Activated naive CD4-positive, alpha-beta T cell (primary cell): ENCODE measurements at places on chromosomes 3 and 15.

GRCh38 chr3:30162579-30162978 is 443.8 kb upstream of the TGFBR2 start:
- DNase-seq, result no peak

DNA sequence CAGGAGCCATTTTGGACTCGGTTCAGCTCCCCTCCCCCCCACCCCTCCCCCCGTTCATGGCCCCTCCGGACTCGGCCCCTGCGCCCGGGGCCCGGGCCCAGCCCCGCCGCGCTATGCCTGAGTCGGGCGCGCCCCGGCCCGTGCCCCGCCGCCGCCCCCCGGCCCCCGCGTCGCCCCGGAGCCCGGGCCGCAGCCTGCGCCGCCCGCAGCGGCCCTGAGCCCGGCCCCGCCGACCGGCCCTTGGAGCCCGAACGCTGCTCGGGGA is 155 bp downstream of the ACVR2B start:
- DNase-seq, result no peak

- DNase-seq, result no peak
Observed at GRCh38 chr3:12719541-12719940, 39.5 kb downstream of the TMEM40 start.

GRCh38 chr15:61780278-61780980 is 279.8 kb downstream of the VPS13C start:
- DNase-seq, result no peak

DNA sequence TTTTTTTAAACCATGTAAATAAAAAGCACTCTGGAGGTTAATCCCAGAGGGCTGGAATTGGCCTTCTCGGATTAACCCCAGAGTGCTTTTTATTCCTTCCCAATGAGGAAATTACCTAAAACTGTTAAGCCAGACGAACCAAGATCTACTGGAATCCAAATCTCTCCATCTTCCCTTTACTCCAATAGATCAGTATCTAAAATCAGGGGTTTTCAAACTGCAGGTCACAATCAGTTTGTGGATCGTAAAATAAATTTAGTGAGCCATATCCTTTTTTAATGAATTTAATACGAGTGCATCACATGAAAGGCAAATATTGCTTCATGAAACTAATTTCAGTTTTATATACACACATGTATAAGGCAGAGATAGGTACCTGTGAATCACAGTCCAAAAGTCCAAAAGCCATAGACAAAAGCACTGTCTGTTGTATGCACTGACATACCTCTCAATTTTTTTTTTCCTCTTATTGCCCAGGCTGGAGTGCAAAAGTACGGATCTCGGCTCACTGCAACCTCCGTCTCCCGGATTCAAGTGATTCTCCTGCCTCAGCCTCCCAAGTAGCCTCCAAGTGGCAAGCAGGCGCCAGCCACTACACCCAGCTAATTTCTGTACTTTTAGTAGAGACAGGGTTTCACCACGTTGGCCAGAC is 61.3 kb downstream of the TBL1XR1 start:
- DNase-seq, result no peak

- DNase-seq, result no peak
Observed at GRCh38 chr3:30114918-30115317, 491.5 kb upstream of the TGFBR2 start.

DNA sequence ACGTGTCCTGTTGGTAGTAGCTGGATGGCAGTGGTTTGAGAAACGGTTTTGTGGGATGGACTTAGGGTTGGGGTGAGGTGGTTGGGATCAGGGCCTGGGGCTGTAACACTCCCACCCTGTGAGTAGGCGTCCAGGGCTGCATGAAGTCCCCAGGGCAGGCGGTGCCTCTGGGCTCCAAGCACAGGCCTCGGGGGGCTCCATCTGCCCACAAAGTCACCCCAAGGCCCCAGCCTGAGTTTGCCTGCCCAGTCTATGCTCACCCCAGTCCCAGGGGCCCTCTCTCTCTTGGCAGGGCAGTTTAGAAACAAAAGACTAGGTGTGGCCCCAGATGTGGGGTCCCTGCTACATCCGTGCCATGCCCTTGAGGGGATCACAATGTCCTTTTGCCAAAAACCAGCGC is 86.9 kb upstream of the PRR23E start:
- no peak for DNase-seq

GRCh38 chr3:111584744-111585143 is 10.4 kb downstream of the ZBED2 start:
- no peak for DNase-seq

- DNase-seq, result no peak
Observed at GRCh38 chr15:37181339-37181738, 81.0 kb upstream of the MEIS2 start.

- no peak for DNase-seq
Observed at GRCh38 chr3:131713416-131714123, 210.8 kb upstream of the MRPL3 start.

- no peak for DNase-seq
Observed at GRCh38 chr15:73284090-73284716, 84.6 kb downstream of the HCN4 start.

GRCh38 chr15:78455749-78456148 is 17.7 kb downstream of the IREB2 start:
- no peak for DNase-seq

DNA sequence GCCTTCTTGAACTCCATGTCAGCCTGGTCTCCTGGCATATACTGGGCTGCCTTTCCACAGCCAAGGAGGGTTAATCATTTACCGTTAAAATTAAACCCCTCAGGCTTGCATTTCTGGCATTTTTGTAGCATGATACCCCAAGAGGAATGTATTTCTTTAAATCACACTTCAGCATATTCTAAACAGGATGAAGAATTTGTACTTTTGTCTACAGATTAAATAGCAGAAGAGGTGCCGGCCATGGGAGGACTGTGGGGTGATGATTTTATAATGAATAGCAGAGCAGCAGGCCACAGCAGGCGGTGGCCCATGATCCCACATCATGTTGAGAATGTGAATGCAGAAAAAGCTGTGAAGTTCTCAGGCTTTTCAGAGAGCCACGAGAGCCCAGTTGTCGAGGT is 90.2 kb downstream of the ARNT2 start:
- DNase-seq, result no peak

GRCh38 chr15:25408428-25408827 is 30.4 kb downstream of the UBE3A start:
- no peak for DNase-seq

DNA sequence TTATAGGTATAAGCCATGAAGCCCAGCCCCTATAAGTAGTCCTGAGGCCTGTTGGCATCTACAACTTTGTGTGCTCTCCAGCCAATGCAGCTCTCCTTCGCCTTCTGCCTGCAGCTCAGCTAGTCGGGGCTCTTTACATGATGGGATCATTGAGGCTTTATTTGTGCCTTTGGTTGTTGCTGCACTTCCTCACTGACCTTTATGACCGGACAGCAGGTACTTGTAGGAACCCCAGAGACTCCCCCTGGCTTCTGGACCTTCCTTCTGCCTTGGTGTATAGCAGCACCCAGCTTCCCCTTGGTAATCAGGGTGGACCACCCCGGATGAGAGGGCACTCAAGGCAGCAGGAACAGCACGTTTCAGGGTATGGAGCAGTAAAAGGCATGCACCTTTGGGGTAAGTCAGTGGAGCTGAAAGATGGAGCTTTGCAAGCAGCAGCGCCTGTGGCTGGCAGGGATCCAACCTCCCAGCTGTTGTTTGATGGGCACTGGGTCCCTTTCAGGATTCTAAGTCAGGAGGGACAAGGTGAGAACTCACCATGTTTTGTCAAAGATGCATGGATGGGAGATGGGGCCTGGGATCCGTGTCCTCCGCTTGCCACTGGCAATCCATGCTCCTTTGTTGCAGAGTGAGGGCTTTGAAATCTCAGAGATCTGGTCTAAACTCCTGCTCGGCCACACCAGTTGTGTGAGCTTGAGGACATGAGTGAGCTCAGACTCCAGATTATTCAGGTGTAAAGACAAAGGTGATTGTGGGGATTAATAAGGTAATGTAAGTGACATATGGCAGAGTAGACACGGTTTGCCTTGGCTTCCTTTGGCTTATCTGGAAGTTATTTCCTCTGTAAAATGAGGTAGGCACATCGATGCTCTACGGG is 65.1 kb upstream of the KLF13 start:
- DNase-seq, result no peak

GRCh38 chr3:170258105-170258487 is 35.9 kb downstream of the PRKCI start:
- DNase-seq, result no peak

GRCh38 chr3:155321418-155321817 is 27.9 kb upstream of the STRIT1 start:
- no peak for DNase-seq

DNA sequence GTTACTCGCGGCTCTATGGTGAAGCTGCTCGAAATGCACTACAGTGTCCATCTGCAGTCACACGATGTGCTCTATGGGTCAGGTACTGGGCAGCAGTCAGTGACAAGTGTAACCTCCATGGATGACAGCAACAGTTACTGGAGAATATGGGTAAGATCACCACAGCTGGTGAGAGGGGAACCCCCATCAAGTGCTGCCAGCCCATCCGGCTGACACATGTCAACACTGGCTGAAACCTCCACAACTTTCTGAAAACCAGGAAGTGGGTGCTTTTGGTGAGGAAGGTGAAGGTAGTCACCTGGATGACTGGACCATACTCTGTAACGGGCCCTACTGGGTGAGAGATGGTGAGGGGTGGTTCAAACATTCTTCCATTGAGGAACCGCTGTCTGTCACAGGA is 87.4 kb upstream of the C15orf39 start:
- no peak for DNase-seq

GRCh38 chr3:151236736-151237135 is 33.7 kb upstream of the GPR171 start:
- DNase-seq, result no peak

DNA sequence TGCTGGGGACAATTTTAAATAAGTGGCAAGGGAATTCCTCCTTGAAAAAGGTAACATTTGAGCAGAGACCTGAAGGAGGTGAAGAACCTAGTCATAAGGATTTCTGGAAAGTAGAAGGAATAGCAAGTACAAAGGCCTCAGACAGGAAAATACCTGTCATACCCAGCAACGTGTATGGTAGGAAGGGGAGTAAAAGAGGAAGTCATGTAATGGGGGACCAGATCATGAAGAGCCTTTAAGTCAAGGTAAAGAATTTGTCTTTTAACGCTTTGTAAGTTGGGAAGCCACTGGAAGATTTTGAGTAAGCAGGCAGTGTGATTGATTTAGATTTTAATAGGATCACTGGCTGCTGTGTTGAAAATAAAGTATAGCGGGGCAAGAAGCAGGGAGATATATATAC is 43.4 kb upstream of the FAH start:
- no peak for DNase-seq

DNA sequence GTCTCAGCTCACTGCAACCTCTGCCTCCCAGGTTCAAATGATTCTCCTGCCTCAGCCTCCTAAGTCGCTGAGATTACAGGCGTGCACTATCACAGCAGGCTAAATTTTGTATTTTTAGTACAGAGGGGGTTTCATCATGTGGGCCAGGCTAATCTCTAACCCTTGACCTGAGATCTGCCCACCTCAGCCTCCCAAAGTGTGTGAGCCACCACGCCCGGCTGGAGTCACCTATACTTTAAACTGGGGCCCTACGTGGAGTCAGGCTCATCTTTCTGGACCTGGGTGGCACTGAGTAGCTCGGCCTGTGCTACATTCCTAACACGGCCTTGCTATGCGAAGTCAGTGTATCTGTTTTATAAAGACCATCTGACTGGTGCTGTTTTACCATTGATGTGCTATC is 5.8 kb downstream of the GPR171 start:
- no peak for DNase-seq

DNA sequence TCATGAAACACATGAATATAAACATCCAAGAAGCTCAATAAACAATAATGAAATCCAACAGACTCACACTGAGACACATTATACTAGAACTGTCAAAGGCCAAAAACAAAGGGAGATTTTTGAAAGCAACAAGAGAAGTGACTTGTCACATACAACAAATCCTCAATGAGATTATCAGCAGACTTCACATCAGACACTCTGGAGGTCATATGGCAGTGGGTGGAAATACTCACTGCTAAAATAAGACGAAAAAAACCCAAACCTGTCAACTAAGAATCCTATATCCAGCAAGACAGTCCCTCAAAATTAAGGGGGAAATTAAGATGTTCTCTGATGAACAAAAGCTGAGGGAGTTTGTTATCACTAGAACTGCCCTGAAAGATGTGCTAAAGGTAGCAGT is 125.4 kb upstream of the MELTF start:
- no peak for DNase-seq

- no peak for DNase-seq
Observed at GRCh38 chr3:22115581-22115980, 364.6 kb upstream of the ZNF385D start.

- no peak for DNase-seq
Observed at GRCh38 chr3:121542924-121543323, 2.9 kb downstream of the POLQ start.

DNA sequence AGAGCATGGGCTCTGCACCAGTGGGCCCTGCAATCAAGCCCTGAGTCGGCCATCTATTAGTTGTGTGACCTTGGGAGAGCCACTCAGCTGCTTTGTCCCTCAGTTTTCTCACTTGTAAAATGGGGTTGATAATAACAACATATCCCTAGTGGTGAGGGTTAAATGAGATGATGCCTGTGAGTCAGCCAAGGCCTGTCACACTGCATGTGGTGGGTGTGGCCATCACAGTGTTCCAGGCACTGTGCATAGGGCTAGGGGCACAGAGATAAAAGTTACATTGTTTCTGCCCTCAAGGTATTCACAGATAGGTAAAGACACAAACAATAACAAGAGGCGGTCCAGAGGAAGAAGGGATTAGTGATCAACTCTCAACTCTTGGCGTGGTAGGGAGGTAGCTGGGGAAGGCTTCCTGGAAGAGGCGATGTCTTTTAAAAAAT is 19.5 kb downstream of the SMAD6 start:
- DNase-seq, result no peak

- DNase-seq, result no peak
Observed at GRCh38 chr15:66752078-66752477, 50.0 kb downstream of the SMAD6 start.

DNA sequence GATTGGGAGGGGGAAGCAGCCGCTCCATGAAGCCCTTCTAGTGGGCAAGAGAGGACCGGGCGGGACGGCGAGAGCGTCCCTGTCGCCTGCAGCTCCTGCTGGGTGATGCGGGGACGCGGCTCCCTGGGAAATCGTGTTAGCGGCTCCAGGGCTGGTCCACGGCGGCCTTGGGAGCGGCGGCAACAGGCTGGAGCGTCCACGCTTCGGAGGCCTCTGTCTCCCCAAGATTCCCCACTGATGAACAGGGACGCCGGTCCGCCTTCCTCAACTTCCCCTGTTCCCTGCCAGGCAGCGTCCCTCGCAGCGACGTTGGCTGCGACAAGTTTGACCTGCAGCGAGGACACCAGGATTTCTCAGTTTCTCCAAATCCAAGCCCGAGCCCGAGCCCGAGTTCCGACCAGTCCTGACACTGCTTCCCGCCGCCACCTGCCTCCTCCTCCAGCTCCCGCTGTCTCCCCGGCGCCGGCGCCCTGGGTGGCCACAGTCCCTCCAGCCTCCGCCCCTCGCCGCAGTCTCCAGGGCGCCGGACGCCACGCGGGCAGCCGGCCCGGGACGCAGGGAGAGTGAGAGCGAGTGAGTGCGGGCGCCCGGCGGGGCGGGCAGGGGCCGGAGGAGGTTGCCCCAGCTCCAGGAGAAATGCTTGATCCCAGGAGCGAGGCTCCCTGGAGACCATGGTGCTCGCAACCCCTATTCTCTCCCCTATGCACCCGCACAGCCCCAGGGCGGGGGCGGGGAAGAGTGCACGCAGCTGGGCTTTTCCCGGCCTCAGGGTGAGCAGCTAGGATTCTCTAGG is 78.1 kb upstream of the RNF7 start:
- no peak for DNase-seq
